ENCODE measurements at places on chromosomes 5 and 9. TPM values are rescaled to one million over a fixed set of nuclear protein-coding genes. Genes with fewer than 3 reads are reported as not detected.

KIAA0825 gene
- 1.5 TPM for polyA plus RNA-seq

GRCh38 chr5:71533615-71534014, 53.5 kb upstream of the MCCC2 start:
- peak; percentile 40 for DNase-seq

DNA sequence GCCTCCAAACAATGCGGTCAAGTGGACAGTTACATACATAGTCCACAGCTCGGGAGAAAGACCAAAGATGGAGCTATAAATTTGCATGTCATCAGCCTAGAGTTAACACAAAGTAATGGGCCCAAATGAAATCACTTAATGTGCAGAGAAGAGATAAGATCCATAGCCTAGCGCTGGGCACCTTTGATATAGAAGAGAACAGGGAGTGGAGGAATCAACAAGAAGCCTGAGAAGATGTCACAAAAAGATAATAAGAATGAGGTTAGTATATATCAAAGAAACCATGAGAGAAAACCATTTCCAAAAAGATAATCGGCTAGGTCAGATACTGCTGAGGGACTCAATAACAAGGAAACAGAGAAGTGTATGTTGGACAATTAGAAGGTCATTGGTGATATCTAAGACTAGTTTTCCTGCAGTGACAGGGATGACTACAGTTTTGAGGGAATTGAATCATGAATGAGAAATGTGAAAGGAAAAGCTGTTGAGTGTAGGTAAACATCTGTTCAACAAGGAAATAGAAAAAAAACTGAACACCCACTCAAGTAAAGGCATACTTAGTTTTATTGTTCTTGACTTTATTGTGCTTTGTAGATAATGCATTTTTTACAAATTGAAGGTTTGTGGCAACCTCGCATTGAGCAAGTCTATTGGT, 68.7 kb upstream of the CDH6 start:
- no peak for DNase-seq

- no peak for DNase-seq
Observed at GRCh38 chr9:120770931-120771330, 22.3 kb downstream of the FBXW2 start.

GRCh38 chr9:113709721-113710120, 166.4 kb upstream of the ZNF618 start:
- DNase-seq, result no peak

IFNB1 gene
- not detected for polyA plus RNA-seq

DNA sequence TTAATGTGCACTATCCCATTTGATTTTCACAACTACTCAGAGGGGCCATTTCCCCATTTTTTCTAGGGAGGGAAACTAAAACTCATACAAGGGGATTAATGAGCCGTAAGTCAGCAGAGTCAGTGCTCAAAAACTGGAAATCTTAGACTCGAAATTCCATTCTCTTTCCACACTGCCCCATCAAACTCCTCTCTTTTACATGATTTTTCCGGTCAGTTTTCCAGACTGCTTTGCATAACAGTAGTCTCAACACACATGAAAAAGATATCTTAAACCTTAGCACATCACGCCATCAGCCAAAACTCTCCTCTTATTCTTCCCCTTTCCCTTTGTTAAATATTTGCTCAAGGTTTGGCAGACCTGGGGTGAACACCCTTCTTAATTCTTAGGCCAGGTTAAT, 332.0 kb downstream of the RFX3 start:
- DNase-seq, result no peak

CYFIP2 gene
- polyA plus RNA-seq, result 171 TPM

DNA sequence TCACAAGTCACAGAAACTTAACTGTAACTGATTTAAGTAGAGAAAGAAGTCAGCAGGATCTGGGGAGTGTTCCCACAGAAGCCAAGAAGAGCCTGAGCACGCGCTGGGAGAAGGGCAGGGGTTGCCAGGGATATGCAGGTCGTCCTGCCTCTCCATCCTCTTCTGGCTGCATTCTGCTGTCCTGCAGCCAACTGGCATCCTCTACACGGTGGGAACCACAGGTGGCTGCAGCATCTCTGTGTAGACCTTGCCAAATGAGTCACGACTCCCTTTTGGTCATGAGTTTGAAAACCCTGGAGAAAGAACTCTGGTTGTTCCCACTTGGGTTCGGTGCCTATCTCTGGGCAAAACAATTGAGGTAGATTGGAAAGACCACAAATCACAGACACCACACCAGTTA, 38.4 kb upstream of the PCA3 start:
- no peak for DNase-seq

- peak; percentile 77 for DNase-seq
Observed at GRCh38 chr5:66958980-66959641, 237.5 kb downstream of the CD180 start.

DNA sequence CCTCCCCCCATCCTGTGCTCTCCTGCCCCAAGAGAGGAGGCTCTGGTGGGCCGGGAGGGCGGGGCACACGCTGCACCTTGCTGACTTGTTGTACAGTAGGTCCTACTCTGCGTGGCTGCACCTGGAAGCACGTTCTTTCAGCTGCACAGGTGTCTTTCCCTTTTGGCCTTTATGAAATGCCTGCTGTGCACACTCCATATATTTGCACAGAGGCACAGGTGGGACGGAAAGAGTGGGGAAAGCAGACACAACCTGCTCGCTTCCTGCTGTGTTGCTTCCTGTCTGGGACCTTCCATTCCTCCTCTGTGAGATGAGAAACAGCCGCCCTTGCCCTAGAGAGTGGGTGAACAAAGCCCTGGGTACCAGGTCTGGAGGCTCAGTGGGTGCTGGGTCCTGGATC, 4.8 kb downstream of the USP20 start:
- DNase-seq, result no peak
